ENCODE measurements at places on chromosomes 5 and 9.

GRCh38 chr9:17367035-17367434, 211.8 kb upstream of the SH3GL2 start:
- DNase-seq = no peak

- DNase-seq = no peak
Measured at GRCh38 chr9:18536554-18536953, 62.6 kb downstream of the ADAMTSL1 start.

- DNase-seq = no peak
Measured at GRCh38 chr5:174151599-174152181, 106.2 kb downstream of the NSG2 start.

DNA sequence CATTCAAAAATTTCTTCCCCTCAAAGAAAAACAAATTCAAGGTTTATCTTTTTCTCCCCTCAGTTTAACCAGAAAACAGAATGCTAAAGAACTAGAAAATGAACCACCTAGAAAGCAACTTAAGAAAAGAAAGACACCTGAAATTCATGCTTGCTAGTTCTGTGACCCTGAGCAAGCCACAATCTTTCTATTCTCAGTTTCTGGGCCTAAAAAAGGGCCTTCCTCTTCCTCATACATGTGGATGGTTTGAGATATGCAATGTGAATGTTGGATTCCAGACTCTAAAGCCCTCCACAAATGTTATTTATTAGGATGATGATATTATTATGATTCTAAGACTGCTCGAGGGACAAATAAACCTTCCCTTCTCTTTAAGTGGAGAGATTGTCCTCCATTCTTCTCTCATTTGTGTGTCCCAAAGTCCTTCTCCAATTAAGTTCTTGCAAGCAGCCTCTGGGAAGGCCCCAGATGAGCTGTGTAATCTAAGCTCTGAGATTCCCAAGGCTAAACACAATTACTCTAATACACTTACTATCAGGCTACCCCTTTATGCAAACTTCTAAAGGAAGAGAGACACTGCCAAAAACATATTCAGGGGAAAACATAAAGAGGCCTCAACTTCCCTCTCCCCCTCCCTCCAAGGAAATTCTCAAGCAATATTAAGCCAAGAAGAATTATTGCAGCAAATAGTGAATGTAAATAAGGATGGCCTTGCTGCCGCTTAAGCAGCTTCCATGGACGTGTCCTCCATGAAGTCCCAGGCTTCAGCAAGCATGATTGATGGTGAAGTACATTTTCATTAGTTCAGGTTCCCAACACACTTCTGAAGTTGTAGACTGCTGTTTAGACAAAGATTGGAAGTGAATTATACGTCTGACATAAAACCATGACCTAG, 80.2 kb downstream of the PRKACG start:
- no peak for DNase-seq

GRCh38 chr5:160760008-160760407, 92.0 kb downstream of the ATP10B start:
- DNase-seq = no peak

DNA sequence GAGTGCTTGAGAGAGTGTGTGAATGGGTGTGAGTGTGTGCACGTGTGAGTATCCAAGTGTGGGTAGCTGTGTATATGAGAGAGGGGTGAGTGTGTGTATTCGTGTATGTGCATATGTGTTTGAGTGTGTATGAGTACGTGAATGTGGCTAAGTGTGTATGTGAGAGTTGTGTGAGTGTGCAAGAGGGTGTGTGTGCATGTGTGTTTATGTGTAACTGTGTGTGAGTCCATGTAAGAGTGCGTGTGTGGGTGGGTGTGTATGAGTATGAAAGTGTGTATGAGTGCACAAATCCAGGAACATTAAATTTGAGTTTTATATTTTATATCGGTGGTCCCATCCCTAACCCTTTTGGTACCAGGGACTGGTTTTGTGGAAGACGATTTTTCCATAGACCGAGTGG, 156.4 kb downstream of the TENT4A start:
- DNase-seq = no peak

DNA sequence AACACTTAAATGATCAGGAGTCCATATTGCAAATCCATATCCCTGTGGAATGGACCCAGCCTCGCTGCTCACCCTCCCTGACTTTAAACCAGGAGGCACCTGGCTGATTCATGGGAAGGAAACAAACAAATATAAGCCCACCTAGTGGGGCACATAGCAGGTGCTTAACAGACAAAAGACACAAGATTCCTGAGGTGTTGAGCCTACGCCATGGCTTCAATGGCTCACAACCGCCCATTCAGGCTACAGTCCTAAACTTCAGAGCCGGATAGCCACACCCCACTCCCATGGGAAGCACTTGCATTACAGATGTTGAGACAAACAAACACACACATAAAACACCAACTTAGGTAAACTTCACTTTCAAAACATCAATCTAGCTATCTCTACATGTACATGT, 359.9 kb downstream of the ICE1 start:
- no peak for DNase-seq

- no peak for DNase-seq
Measured at GRCh38 chr5:61878471-61878870, 427.5 kb upstream of the KIF2A start.

GRCh38 chr9:20398536-20399338, 223.6 kb downstream of the MLLT3 start:
- DNase-seq = no peak

DNA sequence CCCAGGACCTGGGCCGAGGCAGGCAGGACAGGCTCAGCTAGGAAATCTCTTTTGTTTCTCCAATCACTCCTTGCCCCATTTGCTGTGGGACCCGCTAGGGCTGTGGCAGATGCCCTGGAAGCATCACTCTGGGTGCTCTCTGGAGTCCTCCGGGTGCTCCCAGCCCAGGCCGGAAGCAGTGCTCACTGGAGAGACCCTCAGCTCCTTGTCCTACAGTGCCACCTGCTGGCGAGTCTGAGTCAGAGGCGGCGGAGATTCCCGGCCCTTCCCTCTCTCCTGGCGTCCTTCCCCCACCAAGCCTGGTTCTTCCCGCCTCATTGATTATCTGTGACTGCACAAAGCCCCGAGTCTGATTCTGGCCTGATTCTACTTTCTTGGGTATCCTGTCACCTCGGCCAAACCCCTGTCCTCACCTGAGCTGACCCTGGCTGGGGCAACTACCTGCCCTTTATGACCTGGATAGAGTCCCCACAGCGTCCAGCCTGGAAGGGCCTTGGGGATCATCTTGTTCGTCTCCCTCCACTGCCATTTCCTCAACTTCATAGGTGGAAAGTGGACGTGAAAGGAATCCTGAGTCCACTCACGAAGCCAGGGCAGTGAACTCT, 7.3 kb upstream of the BARHL1 start:
- peak; percentile 42 for DNase-seq

- DNase-seq = no peak
Measured at GRCh38 chr5:157930710-157931109, 71.8 kb upstream of the CLINT1 start.

DNA sequence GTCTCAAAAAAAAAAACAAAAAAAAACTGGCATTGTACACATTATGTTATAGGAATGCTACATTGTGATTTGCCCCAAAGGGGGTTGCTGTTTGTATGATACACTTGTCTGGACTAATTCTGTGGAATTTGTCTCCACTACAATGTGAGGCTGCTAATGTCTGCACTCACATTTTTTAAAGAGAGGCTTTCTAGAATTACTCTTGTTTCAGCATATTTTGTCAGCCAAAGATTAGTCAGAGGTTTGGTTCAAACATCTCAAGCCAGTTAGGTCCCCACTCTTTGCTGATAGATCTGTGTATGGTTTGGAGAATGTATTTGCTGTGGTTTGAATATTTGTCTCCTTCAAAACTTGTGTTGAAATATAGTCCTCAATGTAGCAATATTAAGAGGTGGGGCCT, 59.3 kb upstream of the ZNF169 start:
- no peak for DNase-seq

DNA sequence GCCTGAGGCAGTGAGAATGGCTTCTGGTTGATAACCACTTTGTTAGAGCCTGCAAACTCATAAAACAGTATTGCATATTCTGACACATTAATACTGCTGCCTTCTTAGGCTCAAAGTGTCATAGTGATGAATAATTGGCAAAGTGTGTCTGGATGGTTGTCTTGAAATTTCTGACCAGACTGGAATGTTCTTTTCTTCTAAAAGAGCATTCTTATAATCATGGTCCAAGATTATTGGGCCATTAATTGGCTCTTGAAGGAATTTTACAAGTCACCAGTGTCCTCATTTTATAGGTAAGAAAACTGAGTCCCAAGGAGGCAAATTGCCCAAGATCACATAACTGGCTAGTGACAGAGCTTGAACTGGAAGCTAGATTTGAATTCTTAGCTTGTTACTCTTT, 111.7 kb downstream of the PCSK1 start:
- DNase-seq = no peak

- DNase-seq = peak; percentile 51
Measured at GRCh38 chr5:80672140-80672736, 17.5 kb upstream of the DHFR start.

GRCh38 chr9:121059998-121060636, 10.0 kb upstream of the C5 start:
- no peak for DNase-seq

DNA sequence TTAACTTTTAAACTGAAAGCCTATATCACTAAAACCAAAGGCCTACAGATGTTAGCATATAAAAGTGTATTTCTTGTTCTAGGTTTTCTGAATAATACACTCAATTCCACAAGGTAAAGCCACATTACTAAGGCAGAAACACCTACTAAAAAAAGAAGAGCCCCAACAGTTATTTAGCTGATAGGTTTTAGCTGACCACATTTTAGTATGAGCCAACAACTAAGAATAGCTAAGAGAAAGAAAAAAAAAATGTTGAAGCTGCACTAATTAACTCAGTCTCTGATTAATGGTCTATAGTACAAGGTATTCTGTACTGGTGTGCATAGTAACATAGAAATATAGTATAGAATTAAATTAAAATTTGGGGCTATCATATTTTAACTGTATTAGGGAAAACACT, 23.5 kb downstream of the ZFR start:
- DNase-seq = no peak

- DNase-seq = no peak
Measured at GRCh38 chr9:124975131-124975530, 34.2 kb upstream of the GOLGA1 start.
